ENCODE measurements at places on chromosomes 5 and 9.

- DNase-seq, result no peak
Observed at GRCh38 chr9:83701286-83701685, 6.5 kb downstream of the UBQLN1 start.

- no peak for DNase-seq
Observed at GRCh38 chr5:115561176-115561575, 16.6 kb upstream of the FEM1C start.

DNA sequence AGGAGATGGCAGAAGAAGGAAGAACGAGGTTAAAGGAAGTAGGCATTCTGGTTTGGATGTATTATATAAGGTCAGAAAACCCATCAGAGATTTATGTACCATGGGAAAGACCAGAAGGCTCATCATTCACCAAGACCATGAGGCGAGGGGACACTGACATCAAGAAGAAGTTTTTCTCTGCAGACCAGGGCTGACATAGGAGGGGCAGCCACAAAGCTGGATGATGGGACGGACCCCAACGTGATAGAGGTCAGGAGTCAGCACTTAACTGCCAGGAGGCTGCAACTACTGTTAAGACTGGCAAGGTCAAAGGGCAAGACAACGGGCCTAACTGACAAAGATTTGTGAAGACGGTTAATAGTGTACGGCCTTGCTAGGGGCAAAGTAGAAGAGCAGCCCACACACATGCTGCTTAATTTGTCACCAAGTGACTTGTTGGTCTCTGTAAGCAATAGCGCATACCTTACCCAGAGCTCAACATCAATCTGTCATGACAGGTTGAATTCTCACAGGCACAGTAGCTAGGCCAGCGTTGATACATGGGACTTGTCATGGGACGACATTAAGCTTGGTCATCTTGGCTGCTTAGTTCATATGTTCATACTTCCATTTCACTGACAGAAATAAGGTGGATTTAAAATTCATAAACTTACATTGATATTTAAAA, 579.7 kb upstream of the CDH10 start:
- DNase-seq, result no peak

- no peak for DNase-seq
Observed at GRCh38 chr9:21210311-21210710, 3.4 kb upstream of the IFNA10 start.

- no peak for DNase-seq
Observed at GRCh38 chr9:100729336-100729895, 151.5 kb downstream of the CAVIN4 start.

DNA sequence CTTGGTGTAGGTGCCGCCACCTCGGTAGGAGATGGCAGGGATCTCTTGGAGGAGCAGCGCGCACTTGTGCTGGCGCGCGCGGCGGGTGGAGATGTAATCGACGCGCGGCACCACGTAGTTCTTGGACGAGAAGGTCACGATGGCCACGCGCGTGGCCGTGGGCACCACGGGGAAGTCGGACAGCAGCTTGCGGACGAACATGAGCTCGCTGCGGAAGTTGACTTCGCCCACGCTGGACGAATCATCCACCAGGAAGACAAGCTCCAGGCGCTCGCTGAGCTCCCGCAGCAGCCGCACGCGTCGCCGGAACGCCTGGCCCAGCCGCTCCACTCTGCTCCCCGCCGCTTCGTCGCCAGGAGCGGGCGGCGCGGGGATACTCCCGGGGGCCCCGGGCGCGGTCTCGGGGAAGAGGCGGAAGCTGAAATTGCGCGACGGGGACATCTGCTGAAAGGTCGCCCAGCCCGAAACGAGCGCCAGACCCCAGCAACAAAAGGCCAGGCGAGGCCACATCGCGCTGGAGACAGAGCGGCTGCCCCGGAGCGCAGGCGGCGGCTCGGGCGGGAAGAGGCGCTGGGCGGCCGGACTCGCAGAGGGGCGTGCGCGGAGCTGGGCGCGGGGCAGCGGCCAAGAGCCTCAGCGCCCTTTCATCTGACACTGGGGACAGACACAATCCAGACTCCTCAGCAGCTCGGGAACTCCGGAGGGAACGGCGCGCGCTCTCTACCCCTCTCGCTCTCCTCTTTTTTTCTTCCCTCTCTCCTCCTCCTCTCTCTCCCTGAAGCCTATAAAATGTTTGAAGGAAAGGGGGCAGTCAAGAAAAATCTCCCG, at the start of gene SVEP1:
Gene SVEP1 (minus strand): TSS at position 708 of the 828 bp plus-strand sequence. CDS start 198 bp downstream, at position 510.
- peak; percentile 67 for DNase-seq

DNA sequence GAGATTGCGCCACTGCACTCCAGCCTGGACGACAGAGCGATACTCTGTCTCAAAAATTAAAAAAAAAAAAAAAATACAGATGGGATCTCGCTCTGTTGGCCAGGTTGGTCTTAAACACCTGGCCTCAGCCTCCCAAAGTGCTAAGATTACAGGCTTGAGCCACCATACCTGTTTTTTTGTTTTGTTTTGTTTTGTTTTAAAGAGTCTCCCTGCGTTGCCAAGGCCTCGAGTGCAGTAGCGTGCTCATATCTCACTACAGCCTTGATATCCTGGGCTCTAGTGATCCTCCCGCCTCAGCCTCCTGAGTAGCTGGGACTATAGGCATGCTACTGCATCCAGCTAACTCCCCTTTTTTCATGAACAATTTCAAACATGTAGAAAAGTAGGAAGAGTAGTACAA, 7.2 kb downstream of the ATP6V0E1 start:
- DNase-seq, result no peak

GRCh38 chr9:110837401-110838005, 168.9 kb downstream of the MUSK start:
- no peak for DNase-seq

DNA sequence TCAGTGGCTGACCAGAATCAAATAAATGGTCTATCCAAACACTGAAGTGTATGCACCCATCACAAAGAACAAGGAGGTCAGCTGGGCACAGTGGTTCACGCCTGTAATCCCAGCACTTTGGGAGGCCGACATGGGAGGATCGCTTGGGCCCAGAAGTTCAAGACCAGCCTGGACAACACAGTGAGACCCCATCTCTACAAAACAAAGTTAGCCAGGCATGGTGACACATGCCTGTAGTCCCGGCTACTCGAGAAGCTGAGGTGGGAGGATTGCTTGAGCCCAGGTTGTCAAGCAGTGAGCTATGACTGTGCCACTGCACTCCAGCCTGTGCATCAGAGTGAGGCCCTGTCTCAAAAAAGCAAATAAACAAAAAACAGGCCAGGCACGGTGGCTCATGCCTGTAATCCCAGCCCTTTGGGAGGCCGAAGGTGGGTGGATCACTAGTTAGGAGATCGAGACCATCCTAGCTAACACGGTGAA, 40.5 kb downstream of the SEMA4D start:
- DNase-seq, result no peak

GRCh38 chr9:132214027-132214622, 52.3 kb downstream of the NTNG2 start:
- peak; percentile 85 for DNase-seq

DNA sequence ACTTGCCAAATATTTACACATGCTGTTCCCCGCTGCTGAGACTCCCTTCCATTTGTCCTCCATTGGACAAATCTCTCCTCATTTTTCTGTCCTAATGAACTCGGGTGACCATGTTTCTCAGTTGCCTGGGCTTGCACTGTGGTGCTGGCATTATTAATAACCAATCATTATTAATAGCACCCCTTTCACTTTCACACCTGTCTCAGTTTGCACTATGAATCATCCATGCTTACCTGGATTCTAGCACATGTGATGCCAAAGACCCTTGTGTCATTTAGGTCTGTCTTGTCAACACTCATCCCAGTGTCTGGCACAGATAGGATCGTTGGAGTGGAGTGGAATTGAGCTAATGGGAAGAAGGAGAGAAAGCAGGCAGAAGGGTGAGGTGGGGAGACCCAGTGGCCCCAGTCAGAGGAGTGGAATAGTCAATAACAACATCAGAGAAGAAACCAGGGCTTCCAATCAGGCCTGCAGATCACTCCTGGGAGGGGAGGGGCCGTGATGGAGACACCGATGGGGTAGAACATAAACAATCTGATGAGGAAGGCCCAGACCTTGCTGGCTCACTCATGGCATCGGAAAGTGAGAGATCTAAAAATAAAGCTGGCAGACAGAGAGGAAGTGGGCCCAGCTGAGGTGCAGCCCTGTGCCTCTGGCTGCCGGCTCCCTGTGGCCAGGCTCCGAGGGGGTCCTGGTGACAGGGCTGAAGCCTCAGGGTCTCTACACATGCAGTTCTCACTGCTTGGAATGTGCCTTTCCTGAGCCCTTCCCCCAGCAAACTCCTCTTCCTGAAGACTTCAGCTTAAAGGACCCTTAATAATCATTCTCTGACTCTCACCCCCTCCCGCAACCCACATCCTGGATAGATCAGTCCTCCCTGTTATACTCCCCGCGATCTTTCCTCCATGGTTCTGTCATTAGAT, 33.5 kb upstream of the CRB2 start:
- DNase-seq, result no peak

DNA sequence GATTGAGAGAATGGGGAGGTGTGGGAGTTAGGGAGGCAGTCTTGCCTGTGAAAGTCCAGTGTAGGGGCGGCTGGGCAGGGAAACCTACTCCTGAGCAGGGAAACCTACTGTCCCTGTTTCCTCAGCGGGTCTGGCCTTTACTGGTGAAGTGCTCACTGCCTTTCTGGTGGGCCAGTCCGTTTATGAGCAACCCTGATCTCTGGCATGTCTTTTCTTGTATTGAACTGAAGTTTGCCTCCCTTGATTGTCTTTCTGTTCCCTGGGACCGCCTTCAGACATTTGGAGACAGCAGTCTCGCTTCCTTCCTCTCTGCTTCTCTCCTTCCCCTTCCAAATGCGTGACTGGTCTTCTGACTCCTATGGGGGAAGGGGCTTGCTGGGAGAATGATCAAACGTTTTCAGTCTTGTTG, 2.9 kb downstream of the SNX18 start:
- DNase-seq, result peak; percentile 69

DNA sequence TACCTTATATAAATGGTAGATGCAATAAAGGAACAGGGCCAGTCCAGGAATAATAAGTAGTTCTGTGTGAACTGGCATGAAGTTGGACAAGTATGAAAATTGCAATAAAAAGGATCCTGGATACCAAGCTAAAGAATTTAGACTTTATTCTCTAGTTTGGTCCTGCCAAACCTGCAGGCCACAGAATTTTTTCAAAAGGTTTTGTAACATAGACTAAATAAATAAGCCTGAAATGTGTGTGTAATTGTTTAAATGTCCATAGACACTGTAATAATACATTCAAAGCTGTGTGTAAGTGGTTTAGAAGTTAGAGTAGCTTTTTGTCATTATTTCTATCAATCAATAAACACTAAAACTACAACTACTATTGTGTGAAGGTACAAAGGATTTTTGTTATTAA, 75.8 kb upstream of the PLPP1 start:
- no peak for DNase-seq

DNA sequence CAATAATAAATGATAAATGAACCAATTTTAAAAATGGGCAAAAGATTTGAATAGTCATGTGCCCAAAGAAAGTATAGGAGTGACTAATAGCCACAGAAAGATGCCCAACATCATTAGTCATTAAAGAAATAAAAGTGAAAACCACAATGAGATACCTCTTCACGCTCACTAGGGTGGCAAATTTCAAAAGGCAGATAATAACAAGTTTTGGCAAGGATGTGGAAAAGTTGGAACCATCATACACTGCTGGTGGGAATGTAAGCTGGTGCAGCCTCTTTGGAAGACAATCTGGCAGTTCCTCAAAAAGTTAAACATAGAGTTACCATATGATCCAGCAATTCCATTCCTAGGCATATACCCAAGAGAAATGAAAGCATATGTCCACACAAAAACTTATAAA, 1819.8 kb downstream of the MAT2B start:
- DNase-seq, result no peak

GRCh38 chr5:109553846-109554245, 135.9 kb upstream of the MAN2A1 start:
- DNase-seq, result no peak

- DNase-seq, result no peak
Observed at GRCh38 chr5:11396917-11397316, 507.3 kb downstream of the CTNND2 start.

GRCh38 chr5:12910641-12911040, 1006.4 kb upstream of the CTNND2 start:
- DNase-seq, result no peak

DNA sequence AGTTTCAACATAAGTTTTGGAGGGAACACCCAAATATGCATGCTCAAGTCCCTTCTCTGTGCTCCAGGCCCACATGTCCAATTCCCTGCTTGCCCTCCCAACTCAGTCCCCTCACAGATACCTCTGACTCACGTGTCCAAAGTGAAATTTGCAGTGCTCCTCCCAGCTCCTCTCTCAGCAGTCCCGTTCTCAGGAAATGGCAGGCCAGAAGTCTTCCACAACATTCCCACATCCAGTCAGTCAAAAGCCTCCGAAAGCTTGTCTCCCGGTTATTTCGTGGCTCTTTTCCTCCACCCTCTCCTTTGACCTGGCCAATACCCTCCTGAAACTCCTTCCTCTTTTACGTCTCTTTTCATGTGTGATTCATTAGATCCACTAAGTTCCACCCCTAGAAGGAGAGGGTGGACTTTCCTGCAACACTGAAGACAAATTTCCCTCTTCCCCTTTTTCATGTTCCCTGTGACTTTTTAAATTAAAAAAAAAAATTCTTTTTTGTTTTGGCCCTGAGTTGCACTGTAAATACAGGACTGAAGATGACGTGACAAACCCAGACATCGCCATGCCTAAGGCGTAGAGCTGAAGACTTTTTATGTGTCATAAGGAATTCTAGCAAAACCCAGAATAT, 12.8 kb upstream of the MGAT1 start:
- DNase-seq, result peak; percentile 39

DNA sequence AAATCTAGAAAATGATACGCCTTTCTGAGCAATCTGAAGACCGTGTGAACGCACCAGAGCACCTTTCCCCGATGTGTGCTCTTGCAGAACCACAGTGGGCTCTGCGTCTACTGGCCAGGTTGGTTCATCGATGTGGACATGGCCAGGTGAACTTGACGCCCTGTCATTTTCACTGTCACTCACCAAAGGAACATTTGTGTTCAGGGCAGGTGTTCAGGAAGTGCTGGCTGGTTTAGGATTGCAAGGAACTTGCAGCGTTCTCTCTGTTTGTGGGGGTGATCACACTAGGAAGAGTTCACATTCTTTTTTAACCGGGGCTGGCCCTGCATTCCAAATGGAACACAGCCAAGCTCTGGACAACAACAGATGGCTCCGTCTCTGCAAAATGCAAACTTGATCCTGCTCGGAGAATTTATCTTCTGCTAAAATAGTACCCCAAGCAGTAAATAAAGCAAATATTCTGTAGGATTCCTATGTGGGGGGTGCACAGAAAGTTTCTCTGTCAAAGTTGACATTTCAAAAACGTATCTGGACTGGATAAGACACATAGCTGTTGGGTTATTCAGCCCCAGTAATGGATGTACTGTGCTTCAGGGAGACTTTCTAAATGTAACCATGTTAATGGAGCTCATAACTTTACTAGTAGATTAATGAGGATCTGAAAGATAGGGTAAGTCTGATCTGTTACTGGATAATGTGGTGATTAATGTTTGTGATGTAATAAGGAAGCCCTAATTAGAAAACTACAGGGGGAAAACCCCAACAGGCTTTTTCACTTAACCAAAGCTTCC, 45.7 kb upstream of the FANCC start:
- DNase-seq, result peak; percentile 34

GRCh38 chr5:87946271-87946670, 322.4 kb downstream of the TMEM161B start:
- no peak for DNase-seq

GRCh38 chr5:65721720-65722574, at the start of the genes NLN and SGTB:
NLN (plus strand) TSS chr5:65722205; CDS start chr5:65722374, 169 bp downstream.
SGTB (minus strand) TSS chr5:65722109; CDS start chr5:65720807, 1,302 bp downstream.
- peak; percentile 85 for DNase-seq

All from EH (cell line).